ENCODE measurements at places on chromosomes 6 and 20.

GRCh38 chr6:71280701-71281100 lies 7.9 kb upstream of the OGFRL1 start:
- no peak for DNase-seq

DNA sequence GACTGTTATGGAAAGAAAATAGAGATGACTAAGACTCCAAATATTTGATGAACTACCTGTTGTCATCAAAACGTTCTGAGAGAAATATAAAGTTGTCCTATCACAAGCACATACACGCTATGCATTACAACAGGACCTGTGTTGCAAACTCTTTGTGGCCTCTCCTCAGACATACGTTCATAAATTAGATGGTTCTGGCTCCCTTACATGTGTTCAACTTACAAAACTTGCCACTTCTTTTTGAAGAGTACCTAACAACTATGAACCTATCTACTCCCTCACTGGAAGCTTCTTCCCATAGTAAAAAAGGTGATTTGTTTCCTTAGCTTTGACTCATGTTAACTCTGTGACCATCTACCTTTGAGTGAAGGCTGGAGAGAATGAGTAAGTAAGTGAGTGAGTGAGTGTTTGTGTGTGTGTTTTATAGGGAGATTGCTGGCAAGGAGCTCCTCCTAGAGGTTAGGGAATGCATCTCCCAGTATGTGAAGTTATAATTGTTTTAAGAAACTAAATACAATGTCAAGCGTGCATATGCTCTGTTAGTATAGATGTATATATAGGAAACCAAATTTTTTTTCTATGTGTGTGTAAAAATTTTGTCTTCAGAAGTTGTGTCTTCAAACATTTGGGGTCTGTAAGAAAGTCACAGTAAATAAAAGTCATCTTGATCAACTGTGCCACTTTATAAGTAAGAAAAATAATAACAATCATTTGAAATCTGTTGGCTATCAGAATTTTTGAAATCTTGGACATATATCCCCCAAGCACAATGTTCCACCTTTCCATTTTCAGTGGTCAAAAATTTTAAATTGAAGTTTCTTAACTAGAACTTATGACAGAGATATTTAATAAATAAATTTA lies 1211.1 kb upstream of the GJE1 start:
- DNase-seq = peak; percentile 29

GRCh38 chr20:46349035-46349741 lies 40.9 kb upstream of the CDH22 start:
- DNase-seq = no peak

- no peak for DNase-seq
These were observed 112.6 kb upstream of the TRAF3IP2 start for GRCh38 chr6:111718326-111718725.

- no peak for DNase-seq
These were observed 527 bp downstream of the NFKBIL1 start for GRCh38 chr6:31547727-31548543.

DNA sequence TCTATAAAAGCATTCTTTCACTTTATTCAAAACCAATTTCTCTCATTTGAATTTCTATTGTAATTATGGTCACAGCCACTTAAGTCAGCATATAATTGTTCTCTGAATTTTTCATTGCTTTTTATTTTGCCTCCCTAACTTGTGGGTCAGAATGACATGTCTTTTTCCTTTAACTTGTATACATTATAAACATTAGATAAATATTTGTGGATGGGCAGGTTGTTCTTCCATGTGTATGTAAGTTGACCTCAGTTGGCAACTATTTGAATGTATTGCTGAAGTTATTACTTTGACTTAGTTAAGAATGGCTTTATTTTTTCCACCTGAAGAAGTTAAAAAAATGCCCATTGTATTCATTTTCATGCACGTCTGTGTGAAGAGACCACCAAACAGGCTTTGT lies 83.0 kb upstream of the MAP3K7 start:
- DNase-seq = no peak

- DNase-seq = no peak
These were observed 728.3 kb downstream of the EPHA7 start for GRCh38 chr6:92690997-92691599.

GRCh38 chr20:1685304-1686052 lies 27.9 kb upstream of the SIRPG start:
- no peak for DNase-seq

GRCh38 chr6:123489589-123489988 lies 147.2 kb downstream of the TRDN start:
- no peak for DNase-seq

DNA sequence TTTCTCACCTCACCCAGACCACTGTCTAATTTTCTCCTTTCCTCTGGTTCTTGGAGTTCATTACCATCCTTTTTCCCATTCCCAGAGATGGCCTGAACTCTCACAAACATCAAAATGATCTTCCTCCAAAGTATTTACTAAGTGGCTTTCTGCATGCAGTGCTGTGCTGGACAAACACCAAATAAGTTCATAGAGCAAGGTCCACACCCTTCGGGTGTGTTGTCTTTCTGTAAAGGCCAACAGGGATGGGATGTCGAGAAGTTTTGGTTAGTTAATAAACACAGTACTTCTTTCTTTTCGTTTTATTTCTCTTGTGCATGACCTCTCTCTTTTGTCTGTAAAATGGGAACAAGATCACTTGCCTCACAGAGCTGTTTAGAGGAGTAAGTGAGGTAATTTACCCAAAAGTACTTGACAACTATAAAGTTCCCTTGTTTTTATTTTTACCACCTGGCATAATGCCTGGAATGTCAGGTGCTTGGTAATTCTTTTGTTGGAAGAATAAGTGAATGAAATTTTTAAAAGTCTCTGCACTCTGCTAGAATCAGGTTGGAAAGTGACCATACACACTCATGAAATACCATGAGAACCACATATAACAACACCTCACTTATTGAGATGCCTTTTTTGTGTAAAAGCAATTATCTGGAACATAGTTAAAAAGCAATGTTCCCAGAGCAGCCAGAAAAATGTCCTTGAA lies 22.8 kb upstream of the CCN6 start:
- DNase-seq = no peak

DNA sequence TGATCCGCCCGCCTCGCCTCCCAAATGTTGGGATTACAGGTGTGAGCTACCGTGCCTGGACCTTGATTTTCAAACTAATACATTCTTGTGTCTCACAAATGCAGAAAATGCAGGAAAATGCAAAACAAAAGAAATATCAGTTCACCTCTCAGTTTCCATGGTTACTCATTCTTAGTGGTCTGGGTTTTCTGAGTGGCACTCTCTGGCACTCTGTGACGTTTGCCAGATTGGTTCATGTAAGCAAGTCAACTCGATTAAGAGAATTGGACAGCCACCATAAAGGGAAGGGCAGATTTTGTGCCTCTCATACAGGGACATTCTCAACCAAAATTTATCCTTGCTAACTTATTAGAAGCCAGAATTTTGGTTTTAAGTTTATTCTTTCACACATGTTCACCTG lies 8.6 kb downstream of the CMTR1 start:
- DNase-seq = no peak

DNA sequence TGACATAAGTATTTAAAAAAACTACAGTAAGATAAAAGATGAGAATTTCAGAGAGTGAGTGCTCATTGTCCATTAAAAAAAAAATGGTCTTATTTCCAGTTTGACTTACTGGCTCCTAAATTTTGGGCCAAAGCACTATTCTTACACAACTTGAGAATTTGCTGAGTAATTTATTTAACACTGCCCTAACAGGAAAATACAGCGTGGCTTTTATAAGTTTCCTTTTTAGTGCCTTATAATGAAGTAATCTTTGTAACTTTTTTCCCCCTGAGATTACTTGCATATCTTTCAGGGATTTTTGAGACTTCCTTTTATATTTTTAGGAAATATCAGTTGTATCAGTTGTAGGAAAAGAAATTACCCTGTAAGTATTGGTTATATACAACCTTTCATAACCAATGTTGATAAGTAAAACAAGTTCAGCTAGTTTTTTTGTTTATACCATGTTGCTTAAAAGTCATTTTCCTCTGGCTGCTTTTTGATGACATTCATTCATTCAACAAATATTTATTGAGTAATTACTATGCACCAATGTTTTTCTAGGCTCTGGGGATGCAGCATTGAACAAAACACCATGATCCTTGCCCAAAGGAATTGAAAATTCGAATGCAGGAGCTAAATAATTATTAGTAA lies 106.4 kb upstream of the SGK1 start:
- DNase-seq = no peak

DNA sequence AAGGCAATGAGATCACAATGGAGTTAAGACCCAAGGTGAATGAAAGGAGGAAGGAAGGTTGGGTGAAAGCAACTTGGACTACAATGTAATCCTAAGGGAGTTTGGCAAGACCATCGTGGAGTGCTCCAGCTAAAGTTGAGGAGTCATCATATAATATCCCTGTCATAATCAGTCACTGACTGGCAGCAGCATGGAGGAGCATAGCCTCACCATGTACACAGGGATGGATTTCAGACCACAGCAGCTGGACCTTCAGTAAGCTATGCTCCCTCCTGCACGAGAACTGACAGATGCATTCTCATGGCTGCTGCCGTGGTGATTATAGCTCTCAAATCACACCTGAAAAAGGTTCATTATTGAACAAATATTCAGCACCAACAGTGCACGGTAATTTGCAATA lies 43.0 kb downstream of the GOPC start:
- no peak for DNase-seq

GRCh38 chr6:81773887-81774286 lies 21.4 kb upstream of the TENT5A start:
- DNase-seq = no peak

- DNase-seq = no peak
These were observed 62.6 kb downstream of the BTBD3 start for GRCh38 chr20:11980263-11980662.

- no peak for DNase-seq
These were observed 14.4 kb downstream of the GMPR start for GRCh38 chr6:16252686-16253299.

DNA sequence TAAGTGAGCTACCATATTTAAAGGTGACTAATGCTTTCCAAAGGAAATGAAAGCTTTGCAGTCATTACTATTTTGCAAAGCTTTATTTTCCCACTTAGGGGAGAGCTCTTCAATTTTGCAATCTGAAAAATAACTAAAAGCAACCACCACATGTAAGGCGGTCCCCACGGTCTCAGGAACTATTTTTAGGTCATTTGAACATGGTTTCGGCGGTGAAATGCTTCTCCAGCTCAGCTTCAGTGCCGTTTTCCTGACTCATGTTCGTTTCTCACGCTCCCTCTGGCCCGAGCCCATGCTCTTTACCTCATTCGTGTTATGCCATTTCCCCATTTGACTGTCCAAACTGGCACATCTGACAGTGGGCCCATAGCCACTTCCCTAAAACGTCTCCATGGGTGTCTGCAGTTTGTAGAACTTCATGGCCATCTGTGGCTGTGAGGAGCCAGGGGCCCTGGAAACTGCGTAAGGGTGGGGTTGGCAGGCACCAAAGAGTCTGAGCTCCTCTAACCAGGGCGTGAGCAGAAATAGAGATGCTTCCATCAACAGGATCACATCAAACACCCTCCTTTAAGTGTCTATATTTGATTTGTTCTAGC lies 46.5 kb downstream of the ADTRP start:
- DNase-seq = no peak

GRCh38 chr6:116409756-116410155 lies 39.0 kb downstream of the DSE start:
- DNase-seq = no peak

DNA sequence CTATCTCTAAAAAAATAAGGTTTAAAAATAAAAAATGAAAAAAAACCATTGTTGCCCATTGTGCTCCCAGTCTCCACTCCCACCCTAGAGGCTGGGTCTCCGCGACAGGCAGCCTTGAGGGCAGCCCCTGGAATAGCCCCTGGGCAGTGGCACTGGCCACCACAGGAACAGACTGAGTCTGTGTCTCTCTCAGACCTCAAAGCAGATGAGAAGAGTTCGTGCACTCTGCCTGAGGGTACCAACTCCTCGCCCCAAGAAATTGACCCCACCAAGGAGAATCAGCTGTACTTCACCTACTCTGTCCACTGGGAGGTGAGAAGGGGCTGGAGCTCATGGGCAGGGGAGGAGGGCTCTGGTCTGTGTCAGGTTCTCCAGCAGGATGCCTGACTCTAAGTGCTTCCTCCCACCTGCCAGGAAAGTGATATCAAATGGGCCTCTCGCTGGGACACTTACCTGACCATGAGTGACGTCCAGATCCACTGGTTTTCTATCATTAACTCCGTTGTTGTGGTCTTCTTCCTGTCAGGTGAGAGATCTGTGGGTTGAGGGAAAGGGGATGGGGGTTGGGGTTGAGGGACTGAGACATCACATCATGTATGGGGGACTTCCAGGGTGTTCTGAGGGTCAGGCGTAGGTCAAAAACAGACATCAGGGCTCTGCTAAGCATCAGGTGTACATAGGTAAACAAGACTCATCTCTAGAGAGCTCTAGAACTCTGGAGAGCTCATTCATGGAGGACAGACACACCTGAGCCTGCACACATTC lies 35.6 kb downstream of the TM9SF4 start:
- no peak for DNase-seq

DNA sequence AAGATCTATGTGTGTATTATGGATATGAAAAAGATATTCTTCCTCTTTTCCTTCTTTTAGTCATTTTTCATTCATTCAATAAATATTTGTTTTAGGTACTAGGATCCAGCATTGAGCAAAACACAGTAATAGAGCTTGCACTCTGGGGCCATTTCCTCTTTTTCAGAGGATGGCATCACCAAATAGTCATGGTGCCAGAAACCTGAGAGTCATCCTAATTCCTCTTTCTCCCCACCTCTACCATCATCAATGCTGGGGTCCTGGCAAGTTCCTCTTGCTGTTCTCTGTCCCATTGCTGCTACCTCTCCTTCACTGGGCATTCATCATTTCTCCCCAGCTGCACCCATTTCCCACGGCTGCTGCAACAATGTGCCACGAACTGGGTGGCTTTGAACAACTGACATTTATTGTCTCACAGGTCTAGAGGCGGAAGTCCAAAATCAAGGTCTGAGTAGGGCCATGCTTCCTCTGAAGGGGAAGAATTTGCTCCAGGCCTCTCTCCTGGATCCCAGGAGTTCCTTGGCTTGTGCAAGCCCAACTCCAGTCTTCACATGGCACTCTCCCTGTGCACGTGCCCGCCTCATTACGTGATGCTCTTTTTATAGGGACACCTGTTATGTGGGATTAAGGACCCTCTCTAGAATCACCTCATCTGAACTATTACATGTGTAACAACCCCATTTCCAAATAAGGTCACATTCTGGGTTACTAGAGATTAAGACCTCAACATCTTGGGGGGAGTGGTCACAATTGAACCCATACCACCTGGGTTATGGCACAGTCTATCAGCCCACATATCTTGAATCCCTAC lies 9.5 kb upstream of the IGF2R start:
- DNase-seq = no peak

DNA sequence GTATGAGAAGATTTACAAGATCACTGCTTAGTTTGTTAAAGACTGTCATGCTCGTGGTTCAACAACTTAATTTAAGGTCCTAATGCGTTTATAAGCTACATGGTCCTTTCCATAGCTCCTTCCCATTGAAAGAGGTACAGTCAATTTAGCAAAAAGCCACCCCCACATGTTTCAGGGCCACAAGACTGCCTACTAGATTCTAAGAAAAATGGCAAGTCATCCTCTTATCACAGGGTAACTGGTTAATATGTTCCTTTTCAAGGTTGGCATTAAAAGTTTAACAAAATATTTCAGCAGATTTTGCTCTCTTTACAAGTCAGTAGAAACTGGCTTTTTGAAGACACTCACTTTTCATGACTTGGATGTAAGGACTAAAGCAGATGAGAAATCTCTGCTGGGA lies 15.7 kb downstream of the GSTA3 start:
- no peak for DNase-seq

Measured in amniotic stem cell (primary cell).